A375 (cell line): ENCODE measurements at places on chromosomes 3 and 15. TPM values are rescaled to one million over a fixed set of nuclear protein-coding genes. Genes with fewer than 3 reads are reported as not detected.

The CDHR4 gene
- 0.11 and 0.26 TPM in 2 replicates for total RNA-seq

The STARD5 gene
- 0.38 and 0.53 TPM in 2 replicates for total RNA-seq

The VPS39 gene
- total RNA-seq: 20.6 and 32.8 TPM in 2 replicates

The LYZL4 gene
- 0.34 TPM in 1 of 2 replicates, not detected in the other for total RNA-seq

The SEMA3F gene
- total RNA-seq: 10.4 and 17.0 TPM in 2 replicates

The SKOR1 gene
- total RNA-seq: 0.53 and 1.1 TPM in 2 replicates

The CDV3 gene
- 96.5 and 112 TPM in 2 replicates for total RNA-seq

The CHRNA7 gene
- 0.30 and 1.7 TPM in 2 replicates for total RNA-seq

The TERC gene
- total RNA-seq: 10.9 and 21.8 TPM in 2 replicates

The PCOLCE2 gene
- total RNA-seq: 9.6 and 10.8 TPM in 2 replicates

The CCDC54 gene
- total RNA-seq: not detected in 2 replicates
